ENCODE measurements at places on chromosomes 16 and 17.

DNA sequence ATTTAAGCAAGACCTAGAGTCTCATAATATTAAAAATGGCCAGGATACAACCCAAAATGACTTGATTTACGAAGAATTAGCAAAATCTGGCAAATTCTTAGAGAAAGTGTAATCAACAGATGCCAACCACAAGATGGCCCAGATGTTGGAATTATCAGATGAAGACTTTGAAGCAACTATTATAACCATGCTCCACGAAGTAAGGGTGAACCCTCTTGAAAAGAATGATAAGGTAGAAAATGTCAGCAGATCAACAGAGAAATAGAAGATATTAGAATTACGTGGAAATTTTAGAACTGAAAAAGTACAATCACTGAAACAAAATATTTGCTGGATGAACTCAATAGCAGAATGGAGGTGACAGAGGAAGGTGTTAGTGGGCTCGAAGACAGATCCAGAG lies 50.1 kb upstream of the CLEC19A start:
- DNase-seq: no peak

- no peak for DNase-seq
Observed at GRCh38 chr16:22229889-22230288, 23.8 kb downstream of the EEF2K start.

DNA sequence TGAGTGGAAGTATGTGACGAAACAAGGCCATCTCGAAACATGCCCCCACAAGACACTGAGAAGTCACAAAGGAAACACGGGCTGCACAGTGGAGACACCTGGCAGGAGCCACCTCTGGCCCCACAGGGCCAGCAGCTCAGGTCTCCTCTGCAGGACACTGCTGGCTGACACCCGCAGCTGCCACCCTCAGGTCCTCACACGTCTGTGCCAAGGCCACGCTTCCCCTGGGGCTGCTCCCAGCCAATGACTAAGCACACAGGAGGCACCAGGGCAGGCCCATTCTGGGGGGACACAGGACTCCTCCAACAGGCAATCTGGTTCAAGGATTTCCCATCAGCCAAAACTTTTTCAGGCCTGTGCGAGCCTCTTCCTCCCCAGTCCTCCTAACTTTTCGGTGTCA lies 36.4 kb downstream of the MBTPS1 start:
- no peak for DNase-seq

GRCh38 chr16:66658860-66659190 lies 37.7 kb downstream of the CMTM4 start:
- no peak for DNase-seq

DNA sequence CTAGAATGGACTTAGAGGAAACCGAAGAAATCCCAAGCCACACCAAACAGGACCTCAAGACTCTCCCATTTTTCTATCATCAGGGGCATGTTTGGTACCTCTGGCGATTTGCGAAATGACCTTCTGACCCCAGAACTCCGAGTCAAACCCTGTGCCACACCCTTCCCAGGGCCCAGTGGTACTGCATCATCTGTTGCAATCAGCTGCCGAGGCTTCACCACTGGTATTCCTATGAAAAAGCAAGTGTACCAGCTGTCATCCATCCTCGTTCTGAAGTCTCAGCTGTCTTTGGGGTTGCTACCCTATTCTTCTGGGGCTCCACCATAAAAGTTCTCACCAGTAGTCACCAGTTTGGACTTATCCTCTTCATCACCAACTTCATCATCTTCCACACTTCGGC lies 2.3 kb upstream of the RSKR start:
- DNase-seq: no peak

GRCh38 chr16:57908409-57908987 lies 62.4 kb downstream of the CNGB1 start:
- DNase-seq: no peak
